Coronary artery (tissue), 2 donors: ENCODE measurements at places on chromosomes 13 and 19.
A peak's percentile ranks its signal among the peaks of the same experiment; 100 is the strongest.

- DNase-seq, result no peak
Measured at GRCh38 chr19:46610413-46610775, 9.3 kb downstream of the CALM3 start.

DNA sequence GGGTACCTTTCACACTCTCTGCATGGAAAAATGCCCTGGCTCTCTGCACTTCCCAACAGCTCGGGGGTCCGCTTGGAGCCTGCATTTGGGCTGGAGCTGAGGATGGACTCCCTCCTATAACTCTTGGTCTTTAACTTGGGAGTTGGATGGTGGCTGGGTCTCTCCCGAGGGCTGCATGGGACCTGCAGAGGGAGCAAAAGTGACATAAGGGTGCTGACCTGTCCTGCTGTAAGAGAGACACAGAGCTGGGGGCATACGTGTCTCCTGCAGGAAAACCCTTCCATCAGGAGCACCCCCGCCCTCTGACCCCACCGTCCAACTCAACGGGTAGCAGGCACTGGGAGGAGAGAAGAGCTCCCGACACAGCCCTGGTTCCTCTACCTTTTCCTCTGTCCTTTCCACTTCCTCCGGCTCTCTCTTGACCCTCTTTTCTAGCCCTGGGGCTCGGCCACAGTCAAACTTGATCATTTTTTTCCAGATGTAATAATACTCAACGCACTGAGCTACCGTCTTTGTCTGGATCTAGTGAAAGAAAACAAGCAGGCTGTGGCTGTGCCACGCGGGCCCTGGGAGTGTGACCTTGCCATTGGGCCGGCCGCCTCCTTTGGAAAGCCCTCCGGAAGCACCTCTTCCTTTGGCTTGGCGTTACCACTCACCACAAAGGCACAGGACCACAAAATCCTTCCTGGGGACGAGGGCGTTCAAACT is 6.8 kb upstream of the NAPA start:
- DNase-seq, result no peak

- DNase-seq, result peak; percentile 88
Measured at GRCh38 chr13:110138010-110138699, 168.8 kb downstream of the COL4A1 start.

DNA sequence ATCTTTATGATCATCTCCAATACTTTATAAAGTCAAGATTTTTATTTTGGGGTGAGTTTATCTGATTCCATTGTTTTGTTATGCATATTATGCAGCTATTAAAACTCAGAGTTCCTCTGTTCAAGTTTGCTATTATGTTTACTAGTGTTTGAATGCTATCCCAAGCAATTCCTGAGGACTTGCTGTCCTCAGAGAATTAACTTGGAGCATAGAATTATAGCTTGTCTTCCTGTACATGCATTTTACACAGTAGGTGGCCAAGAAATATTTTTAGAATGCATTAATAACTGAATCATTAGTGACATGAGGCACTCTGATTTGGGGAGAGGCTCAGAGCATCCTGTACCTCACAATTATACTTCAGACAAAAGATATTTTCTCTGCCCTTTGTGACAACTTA is 195.6 kb upstream of the MIR17HG start:
- DNase-seq, result no peak

- DNase-seq, result peak; percentile 89
Measured at GRCh38 chr19:1104311-1105007, 665 bp downstream of the GPX4 start.

- peak; percentile 88 for DNase-seq
Measured at GRCh38 chr13:100392709-100393630, 195.6 kb downstream of the GGACT start.

DNA sequence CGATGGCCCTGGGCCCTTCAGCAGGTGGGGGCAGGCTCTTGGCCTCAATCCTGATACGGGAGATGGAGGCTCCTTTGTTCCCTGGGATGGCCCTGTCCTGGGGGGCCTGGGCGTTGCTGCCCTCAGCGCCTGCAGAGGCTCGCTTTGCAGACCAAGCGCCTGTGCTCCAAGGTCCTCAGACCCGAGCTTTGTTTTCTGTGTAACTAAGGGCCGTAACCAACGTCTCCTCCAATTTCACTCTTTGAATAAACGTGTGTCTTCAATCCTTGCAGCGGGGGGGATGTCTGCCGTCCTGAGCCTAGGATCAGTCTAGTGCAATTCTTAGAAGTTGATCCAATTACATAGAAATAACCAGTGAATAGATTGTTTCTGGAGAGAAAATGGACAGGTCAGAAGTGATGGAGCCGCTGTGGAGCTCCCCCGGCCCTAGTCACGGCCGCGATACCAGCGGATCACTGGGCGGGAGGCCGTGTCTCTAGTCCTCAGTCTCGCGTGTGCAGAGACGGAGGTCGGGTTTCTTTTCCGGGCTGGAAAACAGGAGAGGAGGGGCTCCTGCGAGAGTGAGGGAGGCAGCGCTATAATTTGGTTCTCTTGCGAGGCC is 5.3 kb downstream of the PTBP1 start:
- no peak for DNase-seq

DNA sequence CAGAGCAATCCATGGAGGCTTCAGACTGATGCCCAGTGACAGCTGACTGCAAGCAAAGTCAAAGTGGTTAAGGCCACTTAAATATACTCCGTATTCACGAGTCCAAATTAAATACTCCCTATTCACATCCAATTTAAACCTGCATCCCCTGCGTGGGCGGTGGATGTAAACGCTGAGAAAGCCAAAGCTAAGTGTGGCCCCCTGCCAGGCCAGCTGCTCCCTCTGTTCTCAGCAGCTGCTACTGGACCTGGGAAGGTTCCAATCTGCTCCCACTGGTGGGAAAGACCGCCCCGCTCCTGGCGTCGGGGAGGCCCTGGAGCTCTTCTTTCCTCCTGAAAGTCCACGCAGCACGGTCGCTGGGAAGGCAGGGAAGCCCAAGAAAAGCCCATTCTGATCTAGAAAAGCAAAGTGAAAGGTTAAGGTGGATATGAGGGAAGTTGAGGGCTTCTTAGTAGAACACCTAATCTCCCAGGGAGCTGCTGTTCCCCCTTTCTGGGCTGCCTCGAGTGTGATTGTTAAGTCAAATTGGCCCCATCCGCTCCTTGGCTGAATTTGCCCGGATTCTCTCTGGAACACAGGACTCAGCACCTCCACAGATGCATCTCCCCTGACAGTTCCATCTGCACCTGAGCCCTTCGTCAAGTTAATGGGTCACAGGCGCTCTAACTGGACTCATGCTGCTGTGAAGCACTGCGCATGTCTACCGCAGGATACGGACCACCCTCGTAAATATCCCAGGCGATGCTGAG is 205.5 kb downstream of the USP12 start:
- DNase-seq, result no peak

GRCh38 chr13:26629260-26629825 is 71.9 kb downstream of the WASF3 start:
- no peak for DNase-seq

DNA sequence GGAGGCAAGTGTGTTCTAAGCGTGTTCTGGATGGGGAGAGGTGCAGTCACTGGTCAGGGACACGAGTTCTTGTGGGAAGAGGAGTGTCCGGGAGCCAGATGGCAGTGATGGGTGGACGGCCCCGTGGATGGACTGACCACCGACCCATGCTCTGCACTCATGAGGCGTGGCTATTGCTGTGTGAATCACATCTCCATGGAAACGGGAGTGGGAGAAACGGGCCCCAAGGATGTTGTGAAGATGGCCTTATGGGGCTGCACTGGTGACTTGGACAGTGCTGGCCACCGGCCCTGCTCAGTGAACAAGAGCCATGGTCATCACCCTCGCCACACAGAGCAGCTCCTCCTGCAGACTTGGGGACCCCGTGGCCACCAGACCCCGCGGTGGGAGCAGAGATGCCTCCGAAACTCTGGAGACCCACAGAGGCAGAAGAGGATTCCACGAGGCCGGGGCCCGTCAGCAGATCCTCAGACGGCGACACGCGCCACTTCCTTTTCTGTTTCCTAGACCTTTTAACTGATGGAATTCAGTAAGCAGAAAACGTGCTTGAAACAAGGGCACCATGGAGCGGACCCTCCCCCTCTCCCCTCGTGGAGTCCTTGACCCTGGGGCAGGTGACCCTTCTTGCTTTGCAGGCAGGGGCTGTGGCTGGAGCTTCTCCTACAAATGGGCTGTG is 47.5 kb downstream of the GAS6 start:
- DNase-seq, result no peak

DNA sequence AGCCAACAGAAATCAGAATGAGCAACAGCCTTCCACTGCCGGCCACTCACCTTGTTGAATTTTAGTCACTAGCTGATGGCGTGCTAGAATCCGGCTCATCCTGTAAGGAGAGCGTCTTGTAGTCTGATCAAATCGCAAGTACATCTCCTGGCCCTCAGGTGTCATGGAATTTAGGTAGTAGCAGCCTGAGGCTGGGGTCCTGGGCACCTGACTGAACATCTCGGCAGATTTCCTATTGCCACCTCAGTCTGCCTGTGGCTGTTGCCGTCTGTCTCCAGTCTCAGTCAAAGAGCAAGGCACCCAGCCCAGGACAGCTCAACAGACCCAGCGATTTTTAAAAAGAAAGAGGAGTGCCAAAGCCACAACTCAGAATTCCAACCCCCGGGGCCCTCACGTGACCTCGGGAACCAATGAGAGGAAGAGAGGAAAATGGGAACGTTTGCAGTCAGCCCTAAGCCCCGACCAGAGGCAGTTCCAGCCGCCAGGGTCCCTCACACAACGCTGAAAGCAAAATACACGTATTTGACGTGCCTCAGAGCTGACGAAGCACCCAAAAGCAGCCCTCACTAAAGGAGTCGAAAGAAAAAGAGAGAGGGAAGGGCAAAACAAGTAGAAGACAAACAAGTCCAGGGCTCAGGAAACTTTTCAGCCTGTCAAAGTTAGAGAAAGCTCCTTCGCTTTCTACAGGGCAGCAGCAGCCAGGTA is at the start of gene STARD13:
Gene STARD13 (minus strand): TSS at position 336 of the 705 bp plus-strand sequence. CDS start 117 bp downstream, at position 219.
- DNase-seq, result peak; percentile 98

DNA sequence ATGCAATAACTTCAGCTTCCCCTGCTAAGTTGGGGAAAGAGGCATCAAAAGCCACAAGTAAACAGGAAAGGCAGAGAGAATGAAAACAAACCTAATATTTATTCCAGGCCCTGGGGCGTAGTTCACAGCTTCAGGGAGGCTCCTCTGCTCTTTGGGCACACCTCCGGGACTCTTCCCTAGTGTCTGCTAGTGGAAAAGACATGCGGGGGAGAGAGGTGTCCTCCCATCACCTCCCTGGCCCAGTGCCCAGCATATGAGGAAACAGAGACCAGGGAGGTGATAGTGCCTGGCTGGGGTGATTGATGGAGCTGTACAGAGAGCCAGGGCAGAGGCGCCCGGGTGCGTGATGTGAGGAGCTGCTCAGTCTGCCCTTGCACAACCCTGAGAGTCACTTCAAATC is 71.0 kb downstream of the RASL11A start:
- no peak for DNase-seq

DNA sequence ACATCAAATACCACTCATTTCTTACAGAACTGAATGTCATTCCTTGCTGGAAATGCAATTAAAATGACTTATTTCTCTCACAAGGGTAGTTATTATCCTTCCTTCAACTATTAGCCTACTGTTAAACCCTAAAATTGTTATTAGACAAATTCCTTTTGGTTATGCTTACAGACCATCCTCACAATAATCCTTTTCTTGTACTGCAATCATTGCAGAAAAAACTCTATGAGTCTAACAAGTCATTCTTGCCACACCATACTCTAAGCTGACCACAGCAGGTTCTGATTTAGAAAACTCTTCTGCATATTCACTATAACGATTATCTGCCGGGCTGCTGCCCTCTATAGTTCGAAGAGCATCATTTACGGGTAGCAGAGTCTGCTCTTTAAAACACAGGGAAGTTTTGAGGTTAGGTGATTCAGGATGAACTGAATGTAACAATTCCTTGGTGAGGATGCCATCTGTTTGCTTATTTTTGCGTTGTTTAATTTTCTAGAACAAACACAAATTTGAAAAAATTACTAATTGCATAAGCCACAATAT is 38.2 kb downstream of the MTMR6 start:
- no peak for DNase-seq

GRCh38 chr13:20145521-20145920 is 15.3 kb downstream of the GJA3 start:
- DNase-seq, result no peak

DNA sequence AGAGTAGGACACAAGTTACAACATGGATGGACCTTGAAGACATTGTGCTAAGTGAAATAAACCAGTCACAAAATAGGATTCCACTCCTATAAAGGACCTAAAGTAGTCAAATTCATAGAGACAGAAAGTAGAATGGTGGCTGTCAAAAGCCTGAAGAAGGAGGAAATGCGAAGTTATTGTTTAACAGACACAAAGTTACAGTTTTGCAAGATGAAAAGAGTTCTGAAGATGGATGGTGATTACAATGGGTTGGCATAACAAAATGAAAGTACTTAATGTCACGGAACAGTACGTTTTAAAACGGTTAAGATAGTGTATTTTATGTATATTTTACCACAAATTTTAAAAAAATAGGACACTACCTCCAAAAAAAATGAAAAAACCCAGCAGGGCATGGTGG is 34.8 kb downstream of the FOXO1 start:
- DNase-seq, result no peak

DNA sequence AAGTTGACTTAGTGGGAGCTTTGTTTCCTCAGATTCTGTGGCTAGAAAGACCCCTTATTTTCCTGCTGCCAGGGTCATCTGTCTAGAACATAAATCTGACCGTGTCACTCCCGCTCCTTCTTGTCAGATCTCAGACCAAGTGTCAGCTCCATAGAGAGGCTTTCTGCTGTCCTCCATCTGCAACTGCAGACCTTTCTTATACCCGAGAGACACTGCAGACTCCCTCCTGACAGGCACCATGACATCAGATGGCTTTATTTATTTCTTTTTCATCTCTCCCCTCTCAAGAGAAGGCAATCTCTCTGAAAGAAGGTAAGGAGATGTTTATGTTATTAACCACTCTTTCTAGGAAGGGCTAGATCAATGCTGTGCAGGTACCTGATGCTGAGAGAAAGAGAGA is 726.5 kb downstream of the UQCRFS1 start:
- DNase-seq, result no peak

GRCh38 chr13:40181203-40181845 is 485.1 kb downstream of the FOXO1 start:
- DNase-seq, result no peak

- DNase-seq, result no peak
Measured at GRCh38 chr19:10868872-10869547, 2.3 kb upstream of the CARM1 start.

DNA sequence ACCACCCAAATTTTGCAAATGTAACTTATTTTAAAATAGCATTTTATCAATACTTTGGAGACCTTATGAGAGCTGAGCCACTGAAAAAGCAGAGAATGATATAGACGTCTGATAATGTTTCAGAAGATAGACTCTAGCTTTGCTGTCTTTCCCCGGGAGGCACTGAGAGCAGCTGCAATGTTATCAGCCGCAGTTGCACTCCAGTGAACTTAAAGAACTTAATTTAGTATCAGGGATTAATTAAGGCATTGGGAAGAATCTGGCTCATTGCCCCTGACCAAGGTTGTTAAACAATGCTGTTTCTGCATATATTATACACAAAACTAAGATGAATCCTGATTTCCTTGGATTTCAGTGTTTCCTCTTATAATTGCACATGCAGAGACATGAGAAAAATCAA is 75.7 kb upstream of the SGCG start:
- no peak for DNase-seq

GRCh38 chr13:21701460-21701859 is 30.6 kb downstream of the FGF9 start:
- DNase-seq, result no peak
